ENCODE measurements at places on chromosomes 2 and 18.

DNA sequence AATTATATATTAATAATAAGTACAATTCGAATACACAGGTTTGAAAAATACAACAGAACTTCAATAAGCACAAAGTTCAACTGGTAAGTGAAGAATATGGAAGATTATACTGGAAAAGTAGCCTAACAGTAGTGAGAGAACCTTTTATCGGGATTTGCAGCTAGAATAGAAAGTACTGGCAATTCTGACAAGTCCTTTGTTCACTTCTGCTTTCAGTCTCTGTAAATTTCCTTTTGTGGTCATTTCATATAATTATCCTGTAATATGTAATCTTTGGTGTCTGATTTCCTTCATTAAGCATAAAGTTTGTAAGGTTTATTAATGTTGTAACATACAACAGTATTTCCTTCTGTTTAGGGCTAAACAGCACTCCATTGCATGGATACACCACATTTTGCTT is 67.2 kb downstream of the CUL3 start:
- DNase-seq: no peak

DNA sequence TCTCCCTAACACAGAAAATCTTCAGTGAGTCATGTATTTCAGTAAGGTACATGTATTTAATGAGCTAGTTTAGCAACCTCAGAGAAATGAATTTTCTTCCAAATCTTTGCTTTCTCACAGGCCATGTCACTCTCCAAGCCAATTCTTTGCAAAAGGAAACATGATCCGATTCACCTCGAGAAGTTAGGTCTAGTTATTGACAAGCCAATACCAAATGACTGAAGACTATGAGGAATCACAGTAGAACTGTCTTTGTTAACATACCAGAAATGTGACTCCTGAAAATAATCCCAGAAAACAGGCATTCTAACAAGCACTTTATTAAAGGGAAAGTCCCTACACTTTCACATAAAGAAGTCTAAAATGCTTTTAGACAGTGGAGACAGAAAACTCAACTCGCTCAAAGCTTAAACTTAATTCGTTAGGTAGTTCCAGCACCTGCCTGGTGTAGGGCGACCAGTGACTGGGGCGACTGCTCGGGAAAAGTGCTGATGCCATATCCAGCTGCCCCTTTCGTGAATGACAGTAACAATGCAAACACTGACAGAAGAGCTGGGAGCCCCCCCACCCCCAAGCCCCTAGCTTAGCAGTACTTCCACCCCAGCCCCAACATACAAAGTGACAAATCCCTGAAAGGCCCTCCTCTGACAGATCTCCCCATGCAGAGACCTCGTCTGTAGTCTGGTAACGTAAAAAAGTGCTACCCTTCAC is 1.8 kb downstream of the MEMO1 start:
- no peak for DNase-seq

GRCh38 chr2:121231385-121232000 is 53.5 kb downstream of the TFCP2L1 start:
- no peak for DNase-seq

DNA sequence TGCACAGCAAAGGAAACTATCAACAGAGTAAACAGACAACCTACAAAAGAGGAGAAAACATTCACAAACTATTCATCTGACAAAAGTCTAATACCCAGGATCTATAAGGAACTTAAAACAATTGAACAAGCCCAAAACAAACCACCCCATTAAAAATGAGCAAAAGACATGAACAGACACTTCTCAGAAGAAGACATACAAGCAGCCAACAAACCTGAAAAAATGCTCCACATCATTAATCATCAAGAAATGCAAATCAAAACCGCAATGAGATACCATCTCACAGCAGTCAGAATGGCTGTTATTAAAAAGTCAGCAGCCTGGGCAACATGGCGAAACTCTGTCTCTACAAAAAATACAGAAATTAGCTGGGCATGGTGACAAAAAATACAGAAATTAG is 110.2 kb upstream of the LDLRAD4 start:
- no peak for DNase-seq

- DNase-seq: no peak
Observed at GRCh38 chr2:86292571-86293515, 44.6 kb downstream of the REEP1 start.

- no peak for DNase-seq
Observed at GRCh38 chr2:188969236-188969635, 4.9 kb upstream of the COL3A1 start.

DNA sequence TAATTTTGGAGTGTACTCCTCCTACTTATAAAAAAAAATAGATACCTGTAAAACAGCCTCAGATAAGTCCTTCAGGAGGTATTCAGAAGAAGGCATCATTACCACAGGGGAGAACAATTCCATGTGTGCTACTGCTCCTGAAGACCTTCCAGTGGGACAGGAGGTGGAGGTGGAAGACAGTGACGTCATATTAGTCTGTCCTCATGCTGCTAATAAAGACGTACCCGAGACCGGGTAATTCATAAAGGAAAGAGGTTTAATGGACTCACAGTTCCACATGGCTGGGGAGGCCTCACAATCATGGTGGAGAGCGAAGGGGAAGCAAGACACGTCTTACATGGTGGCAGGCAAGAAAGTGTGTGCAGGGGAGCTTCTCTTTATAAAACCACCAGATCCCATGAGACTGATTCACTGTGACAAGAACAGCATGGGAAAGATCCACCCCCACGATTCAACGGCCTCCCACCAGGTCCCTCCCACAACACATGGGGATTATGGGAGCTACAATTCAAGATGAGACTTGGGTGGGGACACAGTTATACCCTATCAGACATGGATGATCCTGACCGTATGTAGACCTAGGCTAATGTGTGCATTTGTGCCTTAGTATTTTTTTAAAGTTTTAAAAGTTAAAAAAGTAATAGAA is 98.4 kb downstream of the NDUFA10 start:
- DNase-seq: no peak

DNA sequence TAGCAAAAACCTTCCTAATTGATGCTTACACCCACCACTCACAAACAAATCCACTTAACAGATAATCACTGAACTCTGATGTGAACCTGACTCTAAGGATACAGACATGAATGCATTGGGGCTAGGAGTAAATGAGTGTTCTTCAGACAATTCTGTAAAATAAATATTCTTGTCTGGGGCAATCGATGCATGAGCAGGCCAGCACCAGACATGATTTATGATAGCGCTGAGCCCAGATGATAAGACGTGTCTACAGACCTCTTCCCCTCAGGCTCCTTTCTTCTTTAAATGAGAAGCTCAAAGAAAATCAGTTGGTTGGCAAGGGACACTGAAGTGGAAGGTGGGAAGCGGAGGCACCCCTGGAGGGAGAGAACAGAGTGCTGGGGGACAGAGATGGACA is 27.3 kb upstream of the BIN1 start:
- no peak for DNase-seq

GRCh38 chr2:237421542-237422116 is 7.7 kb upstream of the COL6A3 start:
- DNase-seq: peak; percentile 44

- DNase-seq: no peak
Observed at GRCh38 chr2:234615643-234616356, 118.9 kb upstream of the ARL4C start.

GRCh38 chr2:100146657-100146960 is 4.2 kb upstream of the AFF3 start:
- DNase-seq: no peak

- no peak for DNase-seq
Observed at GRCh38 chr2:12315224-12315623, 401.5 kb upstream of the TRIB2 start.

- DNase-seq: no peak
Observed at GRCh38 chr2:182482511-182482910, 55.7 kb upstream of the PDE1A start.

DNA sequence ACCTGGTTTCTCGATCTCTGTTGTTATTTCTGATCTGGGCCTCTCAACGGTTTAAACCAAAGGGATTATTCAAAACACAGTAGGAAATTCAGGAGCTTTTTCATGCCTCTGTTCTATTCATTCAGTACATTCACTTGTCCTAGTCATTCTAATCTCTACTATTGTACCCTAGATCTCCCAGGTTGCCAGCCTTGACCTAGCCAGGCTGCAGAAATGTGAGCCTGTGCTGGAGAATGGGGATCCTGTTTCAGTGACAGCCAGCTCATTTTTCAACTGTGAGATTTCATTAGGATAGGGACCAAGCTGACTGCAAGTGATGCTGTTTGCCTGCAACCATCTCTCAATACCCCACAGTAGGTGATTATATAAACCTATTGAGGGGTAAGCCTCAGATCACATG is 186.2 kb downstream of the CMPK2 start:
- no peak for DNase-seq

DNA sequence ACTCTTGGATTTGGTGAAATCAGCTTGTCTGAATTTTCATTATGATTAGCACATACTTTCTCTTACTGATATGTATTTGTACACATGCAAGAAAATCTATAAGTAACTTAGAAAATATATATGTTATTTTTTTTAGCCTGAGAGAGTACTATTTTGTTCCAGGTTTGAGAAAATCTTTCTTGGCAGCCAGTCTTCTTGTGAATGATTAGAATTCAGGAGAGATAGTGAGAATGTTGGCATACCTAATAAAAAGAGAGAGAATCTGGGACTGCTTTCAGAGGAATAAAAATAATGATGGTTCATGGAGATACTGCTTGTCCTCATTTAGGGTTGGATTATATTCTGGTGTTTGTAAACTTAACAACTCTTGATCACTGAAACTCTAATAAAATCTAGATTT is 44.4 kb upstream of the RIT2 start:
- DNase-seq: no peak
